ENCODE measurements at places on chromosomes 4 and X.

DNA sequence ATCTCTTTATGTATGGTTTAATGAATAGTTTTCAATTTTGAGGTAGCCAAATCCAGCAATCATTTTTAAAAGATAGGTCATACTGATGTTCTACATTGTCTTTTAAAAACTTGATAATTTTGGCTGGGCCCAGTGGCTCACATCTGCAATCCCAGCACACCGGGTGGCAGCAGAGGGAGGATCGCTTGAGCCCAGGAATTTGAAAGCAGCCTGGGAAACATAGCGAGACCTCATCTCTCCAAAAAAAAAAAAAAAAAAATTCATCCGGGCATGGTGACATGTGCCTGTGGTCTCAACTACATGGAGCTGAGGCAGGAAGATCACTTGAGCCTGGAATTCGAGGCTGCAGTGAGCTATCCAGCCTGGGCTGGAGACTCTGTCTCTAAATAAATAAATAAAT is 419.8 kb downstream of the GALNTL6 start:
- DNase-seq, result no peak

- DNase-seq, result no peak
Observed at GRCh38 chr4:105215609-105216313, 69.1 kb downstream of the TET2 start.

DNA sequence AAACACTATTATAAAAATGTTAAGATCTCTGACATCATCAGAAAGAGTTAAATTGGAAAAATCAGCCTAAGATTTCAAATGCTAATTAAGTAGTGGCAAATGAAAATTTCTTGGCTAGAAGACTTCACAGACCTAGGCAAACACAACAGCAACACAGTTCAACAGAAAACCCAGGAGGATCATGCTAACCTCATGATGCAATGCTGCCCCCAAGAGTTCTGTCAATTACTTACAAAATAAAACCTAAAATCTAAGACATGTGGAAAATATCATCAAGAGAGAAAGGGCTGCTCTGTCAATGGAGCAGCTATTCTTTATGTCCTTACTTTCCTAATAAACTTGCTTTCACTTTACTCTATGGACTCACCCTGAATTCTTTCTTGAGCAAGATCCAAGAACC is 21.0 kb downstream of the S100G start:
- peak; percentile 62 for DNase-seq

DNA sequence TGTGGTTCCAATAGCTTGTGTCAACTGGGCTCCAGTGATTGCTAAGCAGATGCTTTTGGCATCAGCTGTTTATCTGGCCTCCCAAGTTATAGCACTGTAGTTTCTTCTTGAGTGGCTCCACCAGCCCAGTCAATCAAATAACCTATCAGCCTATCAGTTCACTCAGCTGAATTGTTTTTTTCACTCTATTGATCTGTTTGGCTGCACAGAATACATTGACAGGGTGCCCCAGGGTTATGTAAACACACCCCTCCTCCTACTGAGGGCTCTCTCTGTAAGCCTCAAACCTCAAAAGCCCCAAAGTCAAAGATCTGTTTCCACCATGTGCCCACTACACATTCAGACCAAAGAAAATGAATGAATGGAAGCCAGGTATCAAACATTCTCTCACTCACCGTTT is 214.0 kb downstream of the HS6ST2 start:
- DNase-seq, result no peak

- no peak for DNase-seq
Observed at GRCh38 chr4:40000711-40001110, 23.0 kb upstream of the PDS5A start.

GRCh38 chr4:158865520-158866177 is 96.8 kb downstream of the FNIP2 start:
- no peak for DNase-seq

DNA sequence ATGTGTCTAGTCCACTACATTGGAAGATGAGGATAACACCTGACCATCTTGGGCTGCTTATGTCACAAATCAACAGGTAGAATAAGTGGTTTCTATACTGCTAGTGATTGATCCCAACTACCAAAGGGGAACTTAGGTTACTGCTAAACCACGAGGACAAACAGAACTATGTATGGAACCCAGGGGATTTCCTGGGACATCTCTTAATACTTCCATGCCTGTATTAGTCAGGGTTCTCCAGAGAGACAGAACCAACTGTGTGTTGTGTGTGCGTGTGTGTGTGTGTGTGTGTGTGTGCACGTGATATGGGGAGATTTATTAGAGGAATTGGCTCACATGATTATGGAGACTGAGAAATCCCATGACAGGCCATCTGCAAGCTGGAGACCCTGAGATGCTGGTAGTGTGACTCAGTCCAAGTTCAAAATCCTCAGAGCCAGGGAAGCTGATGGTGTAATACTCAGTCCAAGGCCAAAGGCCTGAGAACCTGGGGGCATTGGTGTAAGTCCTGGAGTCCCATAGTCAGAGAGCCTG is 16.2 kb upstream of the AFF1 start:
- no peak for DNase-seq

DNA sequence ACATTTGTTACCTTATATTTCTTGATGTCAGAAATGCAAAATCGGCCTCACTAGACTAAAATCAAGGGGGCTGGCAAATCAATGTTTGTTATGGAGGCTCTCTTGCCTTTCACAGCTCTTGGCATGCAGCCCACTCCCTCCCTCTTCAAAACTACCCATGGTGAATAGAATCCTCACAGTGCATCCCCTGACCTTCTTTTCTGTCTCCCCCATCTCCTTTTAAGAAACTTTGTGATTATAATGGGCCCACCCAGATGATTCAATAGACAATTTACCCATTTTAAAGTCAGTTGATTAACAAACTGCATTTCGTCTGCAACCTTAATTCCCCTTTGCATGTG is 184.0 kb downstream of the PCDH7 start:
- no peak for DNase-seq

DNA sequence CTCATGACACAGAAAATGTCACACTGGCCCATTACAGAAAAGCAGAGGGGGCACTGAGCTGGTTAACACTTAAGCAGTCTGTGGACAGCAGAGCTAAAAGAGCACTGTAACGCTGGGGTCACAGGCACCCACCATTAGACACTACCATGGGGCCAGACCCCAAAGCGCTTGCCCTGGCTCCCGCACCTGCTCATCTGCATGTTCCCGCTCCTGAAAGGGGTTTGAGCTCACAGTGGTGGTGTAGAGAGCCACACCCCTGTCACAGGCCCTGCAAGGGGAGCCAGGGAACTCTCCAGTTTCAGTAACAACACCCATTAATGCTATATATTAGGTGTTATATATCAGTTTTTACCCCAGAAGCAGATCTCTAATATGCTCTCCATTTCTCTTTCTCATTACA is 187.0 kb downstream of the ANKRD50 start:
- no peak for DNase-seq

GRCh38 chrX:24858004-24858746 is 157.6 kb downstream of the ARX start:
- DNase-seq, result no peak

GRCh38 chrX:102696306-102696705 is 15.9 kb upstream of the GPRASP2 start:
- no peak for DNase-seq

All from CD4-positive, alpha-beta T cell (primary cell).